ENCODE measurements at places on chromosomes 4 and X.

DNA sequence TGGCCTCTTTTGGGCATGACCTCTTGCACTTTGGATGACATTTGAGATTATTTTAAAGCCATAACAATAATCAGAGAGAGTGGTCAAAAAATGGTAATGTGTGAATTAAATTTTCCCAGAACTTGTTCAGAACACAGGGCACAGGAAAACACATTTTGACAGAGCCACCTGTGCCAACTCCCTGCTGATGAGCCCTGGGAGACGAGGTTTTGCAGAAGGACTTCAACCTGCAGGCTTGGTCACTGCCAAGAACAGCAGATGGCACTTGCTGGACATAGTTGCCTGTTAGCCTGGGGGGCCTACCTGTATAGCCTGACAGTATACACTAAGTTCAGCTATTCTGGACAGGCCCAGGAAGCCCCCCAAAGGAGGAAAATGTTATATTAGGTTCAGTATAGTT lies 277.8 kb upstream of the EMCN start:
- DNase-seq = no peak

GRCh38 chr4:14783011-14783877 lies 219.0 kb upstream of the CPEB2 start:
- no peak for DNase-seq

GRCh38 chr4:174245714-174246113 lies 37.8 kb downstream of the FBXO8 start:
- no peak for DNase-seq

DNA sequence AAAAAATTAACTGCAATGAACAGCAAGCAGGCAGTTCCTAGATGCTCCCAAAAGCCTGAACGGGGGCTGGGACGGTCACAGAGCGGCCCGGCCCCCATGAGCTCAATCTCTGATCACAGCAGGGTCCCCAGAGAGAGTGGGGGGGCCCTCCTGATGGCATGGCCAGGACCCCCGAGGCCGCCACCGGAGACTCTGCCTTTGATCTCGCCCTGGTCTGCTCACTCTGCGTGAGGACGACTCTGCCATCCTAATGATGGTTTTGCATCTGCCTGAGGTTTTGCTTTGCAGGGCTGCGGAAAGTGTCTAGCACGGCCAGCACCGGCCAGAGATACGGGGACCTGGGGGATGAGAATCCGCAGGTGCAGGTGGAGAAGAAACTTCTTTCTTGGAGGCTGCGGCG lies 103.8 kb downstream of the SHOX start:
- no peak for DNase-seq

- no peak for DNase-seq
These were observed 154.6 kb downstream of the EVC2 start for GRCh38 chr4:5553801-5554200.

DNA sequence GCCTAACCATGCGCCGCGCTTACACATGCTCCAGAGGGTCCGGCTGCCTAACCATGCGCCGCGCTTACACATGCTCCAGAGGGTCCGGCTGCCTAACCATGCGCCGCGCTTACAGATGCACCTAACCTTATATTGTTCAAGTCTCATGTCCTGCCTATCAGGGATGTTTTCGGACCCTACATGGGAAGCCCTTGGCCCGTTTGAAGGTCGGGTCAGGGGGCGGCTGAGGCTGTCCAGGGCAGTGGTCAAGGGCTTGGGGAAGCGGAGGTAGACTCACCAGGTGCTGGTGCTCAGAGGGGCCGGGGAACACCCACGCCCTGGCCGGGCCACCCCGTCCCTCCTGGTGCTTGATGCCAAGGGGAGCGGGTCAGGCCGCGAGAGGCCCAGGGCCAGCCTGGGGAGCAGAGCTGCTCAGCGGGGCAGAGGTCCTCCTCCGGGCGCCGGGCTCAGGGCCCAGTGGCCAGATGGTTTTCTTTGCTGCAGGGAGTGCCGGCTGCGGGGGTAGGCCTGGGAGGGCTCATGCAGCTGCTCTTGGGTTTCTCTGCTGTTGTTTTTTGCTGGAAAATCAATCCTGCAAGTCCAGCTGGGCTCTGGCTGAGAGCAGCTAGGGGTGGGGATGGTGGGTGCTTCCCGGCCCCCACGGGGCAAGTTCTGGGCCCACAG lies 35.4 kb upstream of the SPON2 start:
- peak; percentile 64 for DNase-seq

- DNase-seq = no peak
These were observed 9.1 kb downstream of the MED28 start for GRCh38 chr4:17623451-17624001.

DNA sequence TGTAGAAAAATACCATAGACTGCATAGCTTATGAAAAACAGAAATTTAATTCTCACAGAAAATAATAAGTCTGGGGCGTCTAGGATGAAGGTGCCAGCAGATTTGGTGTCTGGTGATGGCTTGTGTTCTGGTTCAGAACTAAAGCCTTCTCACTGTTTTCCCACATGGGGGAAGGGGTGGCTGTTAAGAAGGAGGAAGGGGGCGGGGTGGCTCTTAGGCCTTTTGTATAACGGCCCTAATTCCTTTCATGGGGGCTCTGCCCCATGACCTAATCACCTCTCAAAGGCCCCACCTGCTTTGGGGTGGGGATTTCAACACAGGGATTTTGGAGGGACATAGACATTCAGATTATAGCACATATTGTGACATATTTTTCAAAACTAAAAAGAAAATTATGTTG lies 173.2 kb upstream of the TECRL start:
- DNase-seq = no peak

- DNase-seq = no peak
These were observed 244.2 kb downstream of the ANK2 start for GRCh38 chr4:113293674-113294073.

- no peak for DNase-seq
These were observed 9.5 kb downstream of the RGS12 start for GRCh38 chr4:3302173-3302785.

DNA sequence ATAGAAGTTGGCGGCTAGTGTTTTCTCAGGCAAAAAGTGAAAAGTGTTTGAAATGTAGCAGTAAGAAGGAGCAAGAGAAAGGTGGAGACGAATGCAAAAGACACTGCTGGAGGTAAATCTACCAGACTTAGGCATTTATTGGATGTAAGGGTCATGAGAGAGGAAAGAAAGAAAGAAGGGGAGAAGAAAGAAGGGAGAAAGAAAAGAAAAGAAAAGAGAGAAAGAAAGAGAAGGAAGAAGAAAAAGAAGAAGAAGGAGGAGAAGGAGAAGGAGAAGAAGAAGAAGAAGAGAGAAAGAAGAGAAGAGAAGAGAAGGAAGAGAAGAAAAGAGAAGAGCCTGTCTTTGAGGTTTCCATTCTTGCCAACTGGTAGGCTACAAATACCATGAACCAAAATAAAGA lies 31.2 kb downstream of the OPHN1 start:
- DNase-seq = no peak

- DNase-seq = no peak
These were observed 230.4 kb downstream of the EDA2R start for GRCh38 chrX:66408507-66408906.

GRCh38 chrX:40132751-40133150 lies 35.0 kb upstream of the BCOR start:
- DNase-seq = no peak

DNA sequence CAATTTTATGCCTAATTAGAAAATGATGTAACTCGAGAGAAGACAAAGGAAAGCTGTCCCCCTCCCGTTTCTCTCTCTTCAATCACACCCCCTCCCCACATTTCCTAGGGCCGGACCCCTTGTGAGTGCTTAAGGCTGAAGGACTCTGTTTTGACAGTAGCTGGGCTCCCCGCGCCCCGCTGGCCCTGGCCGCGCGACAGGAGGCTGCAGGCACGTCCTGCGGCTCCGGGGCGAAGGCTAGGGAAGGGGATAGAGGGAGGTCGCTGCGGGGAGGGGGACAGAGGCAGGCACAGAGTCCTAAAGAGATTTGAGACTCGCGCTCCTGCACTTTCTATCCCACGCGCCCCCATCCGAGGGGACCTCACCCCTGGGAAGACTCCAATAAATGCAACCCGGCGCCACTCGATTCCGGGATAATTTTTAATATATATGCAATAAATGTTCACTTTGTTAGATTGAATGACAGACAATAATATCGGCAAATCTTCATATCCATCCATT lies 56.2 kb upstream of the TMEM33 start:
- no peak for DNase-seq

DNA sequence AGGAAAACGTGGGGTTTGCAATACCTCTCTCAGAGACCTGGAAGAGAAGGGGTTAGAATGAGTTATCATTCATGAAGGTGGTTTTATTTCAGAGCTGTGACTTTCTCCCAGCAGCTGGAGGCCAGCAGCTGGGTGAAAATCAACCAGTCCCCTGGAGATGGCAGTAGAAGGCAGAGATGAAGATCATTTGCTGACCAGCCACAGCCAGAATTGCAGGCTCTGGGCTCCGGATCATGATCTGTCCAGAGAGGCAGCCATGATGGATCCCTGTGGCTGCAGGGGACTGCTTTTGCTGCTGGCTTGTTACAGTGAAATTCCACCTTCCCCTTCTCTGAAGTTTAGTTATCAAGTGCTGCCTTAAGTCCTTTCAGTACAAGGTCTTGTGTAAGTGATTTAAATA lies 46.9 kb upstream of the TAB3 start:
- peak; percentile 31 for DNase-seq

GRCh38 chr4:187656959-187657358 lies 338.6 kb upstream of the ZFP42 start:
- no peak for DNase-seq

DNA sequence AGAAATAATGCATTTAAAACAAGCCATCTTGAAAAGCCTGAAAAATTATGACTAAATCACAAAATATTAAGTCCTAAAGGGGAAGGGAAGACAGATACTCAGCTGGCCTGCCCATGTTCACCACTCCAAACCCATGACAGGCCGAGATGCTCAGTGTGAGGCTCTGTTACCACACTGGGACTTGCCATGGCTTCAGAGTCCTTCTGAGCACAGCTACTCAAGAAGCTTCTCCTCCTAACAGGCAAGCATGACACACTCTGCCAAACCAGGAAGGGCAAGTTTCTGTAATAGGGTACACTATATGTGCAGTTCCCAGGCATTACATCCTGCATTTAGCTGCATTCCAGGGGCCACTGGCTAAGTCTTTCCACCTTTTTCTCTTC lies 34.0 kb upstream of the CYBB start:
- DNase-seq = no peak

DNA sequence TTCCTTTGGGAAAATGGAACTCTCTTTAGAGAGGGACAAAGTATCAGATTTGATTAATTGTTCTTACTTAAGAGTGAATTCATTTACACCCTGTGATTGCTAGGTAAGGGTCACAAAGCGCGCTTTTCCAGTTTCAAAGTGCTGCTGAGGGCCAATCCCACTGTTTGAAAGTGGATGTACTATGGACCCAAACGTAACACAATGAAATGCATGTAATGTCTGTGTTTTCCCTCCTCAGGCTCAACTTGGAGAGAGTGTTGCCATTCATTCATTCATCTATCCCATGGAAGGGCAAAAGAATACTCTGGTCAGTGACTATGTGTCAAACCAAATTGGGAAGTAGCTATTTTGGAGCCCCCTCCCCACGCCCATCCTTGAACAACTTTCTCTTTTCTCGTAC lies 16.1 kb downstream of the IGSF1 start:
- no peak for DNase-seq

DNA sequence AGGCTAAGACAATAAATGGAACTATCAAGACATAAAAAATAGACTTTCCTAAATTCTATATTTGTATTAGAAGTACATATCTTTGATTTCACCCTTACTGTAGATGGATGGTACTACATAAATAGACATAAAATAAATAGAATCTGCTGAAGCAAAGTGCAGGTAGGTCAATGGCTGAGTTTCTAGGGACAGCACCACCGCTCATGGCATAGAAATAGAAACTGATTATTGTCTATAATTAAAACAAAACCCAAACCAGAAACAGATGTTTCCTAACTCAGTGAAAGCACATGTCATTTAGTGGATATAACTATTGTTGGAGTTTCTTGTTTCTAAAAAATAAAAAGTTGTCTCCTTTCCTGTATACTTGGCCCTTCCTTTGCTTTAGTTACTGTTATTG lies 387.3 kb upstream of the ADGRL3 start:
- no peak for DNase-seq

DNA sequence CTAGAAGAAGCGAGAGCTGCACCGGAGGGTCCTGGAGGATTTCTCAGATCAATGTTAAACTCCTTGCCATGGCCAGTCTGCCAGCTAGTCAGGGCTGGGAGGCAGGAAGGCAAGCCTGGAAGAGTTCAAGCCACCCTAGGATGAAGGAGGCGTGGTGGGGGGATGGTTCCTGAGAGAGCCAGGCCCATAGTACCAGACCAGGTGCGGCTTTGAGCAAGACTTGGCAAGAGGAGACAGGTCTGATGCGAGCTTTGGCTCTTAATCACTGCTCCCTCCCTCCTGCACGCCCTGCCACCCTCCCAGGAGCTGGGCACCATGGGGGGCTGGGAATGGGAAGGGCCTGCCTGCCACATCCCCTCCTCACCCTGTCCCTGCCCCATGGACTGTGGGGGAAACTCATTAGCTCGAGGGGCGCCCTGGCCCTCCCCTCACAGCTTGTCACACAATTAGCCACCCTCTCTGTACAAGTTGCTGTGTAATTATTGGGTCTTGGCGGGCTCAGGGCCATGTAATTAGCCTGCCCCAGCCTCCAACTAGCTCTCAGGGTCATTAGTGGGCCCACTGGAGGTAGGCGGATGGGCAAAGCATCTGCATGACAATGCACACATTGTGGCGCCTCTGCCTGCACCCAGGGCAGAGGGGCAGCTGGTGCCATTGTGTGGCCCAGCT lies 50.3 kb downstream of the EFNB1 start:
- DNase-seq = no peak

- no peak for DNase-seq
These were observed 137.1 kb upstream of the TBL1X start for GRCh38 chrX:9327747-9328145.

- no peak for DNase-seq
These were observed 3.5 kb downstream of the ZAR1 start for GRCh38 chr4:48493452-48494100.

DNA sequence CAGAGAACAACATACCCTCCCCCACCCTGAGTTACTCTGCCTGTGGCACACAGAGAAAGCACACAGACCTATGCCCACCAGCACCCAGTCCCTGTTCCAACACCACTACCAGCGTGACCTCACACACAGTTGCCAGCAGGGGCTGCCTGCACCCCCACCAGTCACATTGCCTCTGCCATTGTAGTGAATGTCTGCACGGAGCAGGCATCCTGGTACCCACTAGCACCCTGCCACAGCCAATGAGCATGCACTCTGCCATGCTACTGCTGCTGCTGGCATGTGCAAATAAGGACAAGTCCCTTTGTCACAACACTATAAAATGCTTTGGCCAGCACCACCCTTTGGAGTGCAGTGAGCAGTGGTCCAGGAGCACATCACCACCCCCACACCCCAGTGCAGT lies 47.1 kb downstream of the DACH2 start:
- DNase-seq = no peak

All from colonic mucosa (tissue), 4 donors.